ENCODE measurements at places on chromosomes 2 and 18.

DNA sequence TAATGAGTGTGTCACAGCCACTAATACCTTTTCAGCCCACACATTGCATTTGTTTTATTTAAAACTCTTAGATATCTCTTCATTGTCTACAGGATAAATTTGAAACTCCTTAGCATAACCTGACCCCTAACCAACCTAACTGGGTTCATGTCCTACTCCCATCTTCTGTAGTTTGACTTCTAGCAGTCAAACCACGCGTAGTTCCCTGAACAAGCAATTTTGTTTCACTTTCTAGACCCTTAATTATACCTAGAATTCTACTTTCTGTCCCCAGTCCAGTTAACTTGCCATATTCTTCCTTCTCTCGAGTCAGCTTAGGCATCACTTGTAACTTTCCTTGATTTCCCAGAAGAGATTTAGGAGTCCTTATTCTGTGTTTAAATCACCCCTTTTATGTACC, 55.1 kb downstream of the RBBP8 start:
- DNase-seq, result no peak

DNA sequence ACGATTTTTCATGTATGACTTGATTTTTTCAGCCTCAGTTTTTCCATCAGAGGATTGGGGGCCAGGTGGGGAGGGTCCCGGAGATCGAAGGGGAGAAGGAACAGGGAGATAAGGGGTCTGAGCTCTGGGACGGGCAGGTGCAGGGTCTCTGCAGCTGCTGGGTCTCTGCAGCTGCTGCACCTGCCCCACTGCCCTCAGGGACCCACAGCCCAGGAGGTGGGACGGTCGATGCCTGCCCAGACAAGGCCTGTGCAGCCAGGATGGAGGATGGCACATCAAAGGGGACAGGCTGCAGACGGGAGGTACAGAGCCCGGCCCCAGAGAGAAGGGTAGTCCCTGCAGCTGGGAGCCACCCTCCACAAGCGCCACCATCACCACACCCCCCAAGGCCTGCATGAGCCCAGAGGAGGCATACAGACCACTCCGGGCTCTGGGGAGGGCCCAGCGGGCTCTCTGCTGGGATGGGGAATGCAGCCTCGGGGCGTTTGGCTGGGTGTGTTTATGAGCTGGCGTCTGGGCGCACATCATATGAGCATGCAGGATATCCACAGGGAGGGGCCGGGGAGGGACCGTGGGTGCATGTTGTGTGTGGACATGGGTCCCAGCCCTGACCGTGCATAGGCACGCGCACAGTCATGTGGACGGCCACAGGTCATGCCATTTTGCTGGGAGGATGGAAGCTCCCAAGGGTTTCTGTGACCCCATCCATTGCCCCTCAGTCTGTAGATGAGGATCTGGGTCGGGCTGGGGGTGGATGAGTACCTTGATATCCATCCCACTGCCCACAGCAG, 34.9 kb upstream of the GPC1 start:
- no peak for DNase-seq

GRCh38 chr2:5236249-5236648, 455.9 kb upstream of the SOX11 start:
- DNase-seq, result no peak

- no peak for DNase-seq
These were observed 30.1 kb upstream of the CEP68 start for GRCh38 chr2:65026154-65026553.

- no peak for DNase-seq
These were observed 41.9 kb upstream of the LIMS1 start for GRCh38 chr2:108492364-108492763.

DNA sequence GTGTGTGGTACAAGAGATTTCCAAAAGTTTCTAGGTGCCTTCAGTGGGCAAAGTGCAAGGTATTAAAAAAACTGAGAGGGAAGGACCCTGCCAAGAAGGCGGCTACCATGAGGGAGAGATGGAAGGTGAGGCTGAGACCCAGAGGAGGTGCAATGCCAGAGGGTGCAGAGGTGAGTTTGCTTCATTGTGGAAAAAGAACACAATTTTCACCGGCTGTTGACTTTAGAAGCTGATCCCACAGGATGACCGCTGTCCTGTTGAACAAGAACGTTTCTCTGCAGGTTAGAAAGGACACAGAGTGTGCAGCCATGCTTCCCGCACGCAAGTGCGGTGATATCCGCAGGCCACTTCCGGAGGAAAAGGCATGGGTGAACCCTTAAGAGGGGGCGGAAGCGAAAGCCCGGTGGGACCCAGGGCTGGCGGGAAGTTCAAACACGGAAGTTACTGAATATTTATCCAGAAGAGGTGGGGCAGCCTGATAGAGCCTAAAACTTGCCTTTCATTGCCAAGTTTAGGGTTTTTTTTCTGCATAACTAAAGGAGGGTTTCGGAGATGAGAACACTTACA, 16.6 kb downstream of the SP110 start:
- DNase-seq, result no peak

GRCh38 chr2:134490559-134490958, 228.2 kb downstream of the TMEM163 start:
- no peak for DNase-seq

GRCh38 chr18:57447154-57447621, 12.0 kb downstream of the ONECUT2 start:
- DNase-seq, result no peak

DNA sequence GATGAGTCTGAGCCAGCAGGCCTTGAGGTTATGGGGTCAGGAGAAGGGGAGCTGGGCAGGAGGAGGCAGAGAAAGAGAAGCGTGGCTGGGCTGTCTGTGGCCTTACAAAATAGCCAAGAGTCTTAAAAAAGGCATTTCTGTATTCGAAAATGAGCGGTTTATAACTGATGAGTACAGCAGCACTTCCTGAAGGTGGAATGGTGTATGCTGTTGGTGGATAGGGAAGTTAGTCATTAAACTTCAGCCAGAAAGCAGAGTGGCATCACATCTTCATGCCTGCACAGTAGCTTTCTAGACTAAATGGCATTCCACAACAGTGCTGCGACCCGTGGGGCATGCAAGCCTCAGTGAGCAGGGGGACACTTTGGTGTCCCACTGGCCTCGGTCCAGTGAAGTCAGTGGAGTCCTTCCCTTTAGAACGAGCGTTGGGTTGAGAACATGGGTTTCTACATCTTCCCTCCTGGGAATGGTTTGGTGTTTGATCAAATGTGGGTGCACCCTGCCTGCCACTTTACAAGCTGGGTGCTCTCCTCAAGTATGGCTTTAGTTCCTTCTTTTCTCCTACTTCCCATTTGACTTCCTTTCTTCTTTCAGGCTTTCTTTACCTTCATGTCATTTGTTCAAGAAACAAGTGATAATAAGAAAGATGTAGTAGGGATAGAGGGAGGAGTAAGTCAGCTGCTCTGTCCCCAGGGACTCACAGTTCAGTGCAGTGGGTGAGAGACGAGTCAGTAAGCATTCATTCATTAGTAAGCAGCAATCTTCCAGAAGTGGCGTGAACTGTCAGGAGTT, 96.3 kb downstream of the ARMC9 start:
- DNase-seq, result no peak

GRCh38 chr2:221532641-221533040, 39.5 kb downstream of the EPHA4 start:
- no peak for DNase-seq

- peak; percentile 43 for DNase-seq
These were observed 129.2 kb upstream of the MEIS1 start for GRCh38 chr2:66305718-66306117.

DNA sequence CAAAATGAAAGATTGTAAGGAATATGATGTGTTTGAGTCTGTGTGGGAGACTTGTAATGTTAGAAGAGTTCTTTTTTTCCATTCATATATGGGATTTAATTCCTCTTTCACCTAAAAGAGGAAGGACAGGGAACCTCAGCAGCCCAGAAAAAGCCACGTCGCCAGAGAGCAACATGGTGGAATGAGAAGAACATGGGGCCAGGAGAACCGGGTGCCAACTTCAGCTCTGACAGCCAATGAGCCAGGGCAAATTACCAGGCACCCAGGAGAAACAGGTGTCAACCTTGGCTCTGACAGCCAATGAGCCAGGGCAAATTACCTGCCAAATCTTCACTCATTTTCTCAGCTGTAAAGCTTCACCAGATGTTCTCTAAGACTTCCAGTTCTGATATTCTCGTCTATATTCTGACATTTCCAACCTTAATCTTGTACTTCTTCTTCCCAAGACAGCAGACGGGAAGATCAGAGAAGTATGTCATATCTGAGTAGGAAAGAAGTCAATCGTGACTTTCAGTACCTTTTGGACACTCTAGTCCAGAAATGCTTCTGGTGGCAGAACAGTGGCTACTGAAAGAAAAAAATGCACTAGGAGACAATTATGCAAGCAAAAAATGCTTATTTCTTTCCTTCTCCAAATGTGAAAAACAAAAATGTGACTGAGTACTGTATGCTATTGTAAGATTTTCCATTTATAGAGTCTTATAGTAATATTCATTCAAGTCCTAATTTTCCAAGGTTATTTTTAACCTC, 79.2 kb upstream of the COL5A2 start:
- DNase-seq, result no peak

GRCh38 chr2:215772634-215773563, 240.5 kb downstream of the MREG start:
- no peak for DNase-seq

- peak; percentile 42 for DNase-seq
These were observed 50.1 kb upstream of the LPIN2 start for GRCh38 chr18:3062798-3063680.

- no peak for DNase-seq
These were observed 178.9 kb downstream of the RTP5 start for GRCh38 chr2:242048479-242048878.

DNA sequence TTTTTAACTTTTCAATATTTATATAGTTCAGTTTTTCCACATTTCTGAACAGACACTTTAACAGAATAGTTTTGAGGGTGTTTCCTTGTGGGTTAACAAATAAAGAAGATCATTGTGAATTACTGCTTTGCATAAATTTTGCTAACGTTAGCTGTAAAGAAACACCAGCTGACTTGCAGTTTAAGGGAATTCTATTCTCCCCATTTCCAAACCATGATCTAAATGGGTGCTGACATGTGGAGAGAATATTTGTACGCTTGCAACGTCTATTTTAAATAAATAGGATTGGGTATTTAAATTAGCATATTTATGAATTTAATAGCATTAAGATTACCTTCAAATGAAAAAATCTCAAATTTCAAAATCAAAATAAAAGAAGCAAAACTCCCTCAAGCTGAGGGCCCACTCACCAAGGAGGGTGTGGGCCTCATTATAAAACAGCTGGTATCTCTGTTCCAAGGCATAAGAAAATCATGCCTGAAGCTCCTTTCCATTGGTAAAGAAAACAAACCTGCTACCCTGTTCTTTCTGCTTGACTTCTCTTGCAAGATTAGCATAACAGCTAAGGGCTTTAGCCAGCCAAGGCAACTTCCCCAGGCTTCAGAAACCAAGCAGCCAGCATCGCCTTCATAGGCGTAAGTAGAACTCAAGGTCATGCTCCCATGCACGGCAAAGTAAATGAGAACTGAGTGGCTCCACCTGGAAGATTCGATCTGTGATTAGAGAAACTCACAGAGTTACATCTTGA, 3.2 kb downstream of the MRO start:
- DNase-seq, result no peak

- no peak for DNase-seq
These were observed 58.3 kb downstream of the NFATC1 start for GRCh38 chr18:79453816-79454735.

DNA sequence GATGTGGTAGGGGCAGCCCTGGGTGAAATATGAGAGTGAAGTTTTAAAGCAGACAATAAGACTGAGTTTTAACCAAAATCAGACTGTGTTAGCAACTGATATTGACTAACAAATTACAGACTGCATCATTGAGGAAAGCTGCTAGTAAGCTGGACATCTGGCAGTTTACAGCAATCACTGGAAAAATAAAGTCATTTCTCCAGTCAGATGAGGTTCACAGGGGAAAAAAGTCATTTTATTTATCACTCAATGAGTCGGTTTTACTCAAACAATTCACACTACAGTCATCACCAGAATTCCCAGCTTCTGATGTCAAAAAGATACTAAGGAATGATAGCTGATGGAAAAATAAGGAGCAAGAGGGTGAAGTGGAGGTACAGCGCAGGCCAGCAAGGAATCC, 10.5 kb upstream of the TMEM177 start:
- DNase-seq, result no peak

GRCh38 chr2:84905181-84906107, at the start of gene TMSB10:
TSS of gene TMSB10 (plus strand) at chr2:84905656.
- DNase-seq, result peak; percentile 70

DNA sequence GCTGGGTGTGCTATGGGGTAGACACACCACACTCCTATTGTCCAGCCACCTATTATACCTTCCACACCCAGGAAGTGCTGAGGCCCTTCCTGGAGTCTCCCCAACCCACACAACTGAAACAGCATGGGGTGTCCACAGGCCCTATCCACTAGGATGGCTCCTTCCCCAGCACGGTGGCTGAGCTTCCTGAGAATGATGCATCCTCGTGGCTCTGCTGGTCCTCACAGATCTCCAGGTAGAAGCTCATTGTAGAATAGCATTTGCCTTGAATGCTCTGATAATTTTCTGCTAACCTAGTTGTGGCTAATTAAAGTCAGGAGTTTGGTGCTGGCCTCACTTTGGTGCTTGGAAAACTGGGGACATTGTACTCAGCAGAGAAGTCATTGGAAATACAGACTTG, 182.6 kb downstream of the ANKRD30B start:
- DNase-seq, result no peak

- peak; percentile 67 for DNase-seq
These were observed 43.4 kb downstream of the MBP start for GRCh38 chr18:77088963-77089722.

DNA sequence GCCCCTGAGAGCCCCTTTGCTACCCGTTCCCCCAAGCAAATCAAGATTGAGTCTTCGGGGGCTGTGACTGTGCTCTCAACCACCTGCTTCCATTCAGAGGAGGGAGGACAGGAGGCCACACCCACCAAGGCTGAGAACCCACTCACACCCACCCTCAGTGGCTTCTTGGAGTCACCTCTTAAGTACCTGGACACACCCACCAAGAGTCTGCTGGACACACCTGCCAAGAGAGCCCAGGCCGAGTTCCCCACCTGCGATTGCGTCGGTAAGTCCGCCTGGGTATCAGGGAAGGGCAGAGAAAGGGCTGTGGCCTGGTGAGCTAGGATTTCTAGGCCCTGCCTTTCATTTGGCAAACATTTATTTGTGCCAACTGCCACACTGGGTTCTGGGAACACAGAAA, 63.4 kb downstream of the TET3 start:
- DNase-seq, result no peak

DNA sequence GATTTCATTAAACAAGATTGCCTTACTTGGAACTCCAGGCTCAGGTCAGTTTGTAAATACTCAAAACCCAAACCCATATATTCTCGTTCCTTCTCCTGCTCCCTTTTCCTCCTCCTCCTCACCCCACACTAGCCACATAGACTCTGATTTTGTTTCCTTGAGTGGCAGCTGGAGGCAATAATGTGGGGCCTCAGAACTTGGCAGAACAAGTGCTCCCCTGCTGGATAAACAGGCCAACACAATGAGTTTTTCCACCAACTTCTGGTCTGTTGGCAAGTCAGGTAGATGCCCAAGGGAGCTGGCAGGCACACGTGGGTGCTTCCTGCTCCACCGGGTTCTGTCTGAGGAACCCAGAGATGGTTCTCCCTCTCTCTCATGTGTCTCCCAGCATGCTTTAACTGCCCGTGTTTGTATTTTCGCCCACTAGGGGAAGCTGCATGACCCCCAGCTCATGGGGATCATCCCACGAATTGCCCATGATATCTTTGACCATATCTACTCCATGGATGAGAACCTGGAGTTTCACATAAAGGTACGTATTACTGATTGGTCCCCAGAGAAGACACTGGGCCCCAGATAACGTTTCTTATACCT, 61.9 kb downstream of the KIF5C start:
- DNase-seq, result no peak

Measured in NCI-H1436 (cell line).